ENCODE measurements at places on chromosomes 1 and 21. TPM values are rescaled to one million over a fixed set of nuclear protein-coding genes. Genes with fewer than 3 reads are reported as not detected.

The CYP4X1 gene
- polyA plus RNA-seq, result 0.69 TPM

The THEM4 gene
- 42.6 TPM for polyA plus RNA-seq

The SERPINC1 gene
- polyA plus RNA-seq, result not detected

DNA sequence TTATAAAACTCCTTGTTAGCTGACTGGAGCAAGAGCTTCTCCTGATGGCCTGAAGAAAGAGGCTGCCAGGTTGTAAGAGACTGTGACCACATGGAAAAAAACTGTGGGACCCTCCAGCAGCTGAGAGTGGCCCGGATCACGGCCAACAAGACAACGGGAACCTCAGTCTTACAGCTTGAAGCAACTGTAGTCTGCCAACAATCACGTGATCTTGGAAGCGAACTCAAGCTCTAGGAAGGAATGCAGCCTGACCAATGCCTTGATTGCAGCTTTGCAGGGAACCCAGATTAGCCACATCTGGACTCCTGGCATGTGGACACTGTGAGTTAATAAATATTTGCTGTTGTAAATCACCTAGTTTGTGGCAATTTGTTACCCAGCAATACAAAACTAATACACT, 442.6 kb upstream of the PRMT6 start:
- no peak for DNase-seq
- no peak overlapping the region for H3K4me3 ChIP-seq
- H3K4me1 ChIP-seq, result no peaks in the 10 kb centered on the region
- no peaks in the 10 kb centered on the region for H3K27me3 ChIP-seq

The BRDT gene
- not detected for polyA plus RNA-seq

The PHLDA3 gene
- 57.3 TPM for polyA plus RNA-seq

DNA sequence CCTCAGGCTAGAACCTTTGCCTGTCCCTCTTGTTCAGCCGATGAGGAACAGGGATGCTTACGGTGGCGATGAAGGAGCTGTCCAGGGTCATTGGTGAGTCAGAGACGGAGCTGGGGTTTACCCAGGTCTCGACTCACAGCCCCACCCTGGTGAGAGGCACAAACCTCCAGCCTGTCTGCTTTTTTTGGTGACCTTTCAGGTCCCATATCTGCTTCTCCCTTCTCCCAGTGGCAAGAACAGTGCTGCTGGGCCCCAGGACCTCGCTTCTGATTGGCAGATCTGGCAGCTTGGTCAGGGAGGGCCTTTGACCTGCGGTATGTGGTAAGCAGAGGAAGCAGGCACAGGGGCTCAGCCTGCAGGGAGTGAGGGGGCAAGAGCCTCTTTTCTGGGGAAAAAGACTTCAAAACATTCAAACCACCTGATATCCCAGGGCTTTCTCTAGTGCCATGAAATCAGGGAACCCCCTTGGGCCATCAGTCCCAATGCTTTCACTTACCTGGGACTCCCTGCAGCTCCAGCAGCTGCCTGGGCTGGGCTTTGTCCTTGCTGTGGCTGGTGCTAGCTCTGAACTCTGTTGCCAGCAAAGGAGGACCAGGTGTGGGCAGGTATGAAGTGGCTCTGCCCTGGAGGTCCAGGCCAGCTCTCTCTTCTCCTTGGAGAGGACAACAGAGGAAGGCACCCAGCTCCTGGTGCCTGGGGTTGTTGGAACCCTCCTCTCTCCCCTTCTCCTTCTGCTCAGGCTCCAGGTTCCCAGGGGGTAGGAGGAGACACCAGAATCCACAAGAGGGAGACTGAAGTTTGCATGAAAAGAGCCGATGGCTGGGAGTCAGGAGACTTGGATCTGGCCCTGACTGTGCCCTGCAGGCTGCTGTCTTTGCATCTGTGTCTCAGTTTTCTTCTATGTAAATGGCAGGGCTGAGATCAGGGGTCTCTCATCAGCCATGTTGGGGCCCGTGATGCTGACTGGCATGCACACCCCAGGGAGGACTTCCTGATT, 41.4 kb downstream of the TRIM62 start:
- H3K36me3 ChIP-seq, result no peaks in the 10 kb centered on the region
- H3K27ac ChIP-seq, result no peak overlapping the region
- H3K27me3 ChIP-seq, result no peaks in the 10 kb centered on the region
- H3K4me1 ChIP-seq, result no peaks in the 10 kb centered on the region
- DNase-seq, result no peak

- DNase-seq, result no peak
- no peaks in the 10 kb centered on the region for H3K27me3 ChIP-seq
- no peaks in the 10 kb centered on the region for H3K4me1 ChIP-seq
- no peak overlapping the region for H3K4me3 ChIP-seq
These were observed 77.2 kb downstream of the SCCPDH start for GRCh38 chr1:246801241-246802020.

DNA sequence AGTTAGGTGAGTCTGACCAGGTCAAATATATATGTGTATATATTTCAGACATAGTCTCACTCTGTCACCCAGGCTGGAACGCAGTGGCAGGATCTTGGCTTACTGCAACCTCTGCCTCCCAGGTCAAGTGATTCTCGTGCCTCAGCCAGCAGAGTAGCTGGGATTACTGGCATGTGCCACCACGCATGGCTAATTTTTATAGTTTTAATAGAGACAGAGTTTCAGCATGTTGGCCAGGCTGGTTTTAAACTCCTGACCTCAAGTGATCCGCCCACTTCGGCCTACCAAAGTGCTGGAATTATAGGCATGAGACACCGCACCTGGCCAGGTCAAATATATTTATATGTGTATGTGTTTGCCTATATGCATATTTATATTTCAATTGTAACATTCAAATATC, 581.5 kb upstream of the B3GALT2 start:
- H3K27me3 ChIP-seq, result no peaks in the 10 kb centered on the region
- no peaks in the 10 kb centered on the region for H3K36me3 ChIP-seq
- H3K4me1 ChIP-seq, result no peaks in the 10 kb centered on the region
- no peak overlapping the region for H3K27ac ChIP-seq

DNA sequence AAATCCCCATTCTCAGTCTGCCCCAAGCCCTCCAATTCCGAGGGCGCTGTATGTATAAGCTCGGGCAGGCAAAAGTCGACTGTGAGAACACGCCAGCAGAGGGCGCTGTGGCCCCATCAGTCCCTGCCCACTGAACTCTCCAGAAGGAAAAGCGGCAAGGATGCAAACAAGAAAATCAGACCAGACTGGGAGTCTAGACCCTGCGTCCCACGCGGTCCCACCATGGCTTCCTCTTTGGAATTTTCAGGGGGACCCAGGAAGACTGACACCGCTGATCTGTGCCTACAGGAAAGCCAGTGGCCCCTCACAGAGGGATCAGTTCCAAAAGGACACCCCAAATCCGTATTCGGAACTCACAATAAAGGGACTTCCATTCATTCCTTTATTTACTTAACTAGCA, 19.5 kb downstream of the TEX35 start:
- DNase-seq, result peak; percentile 89
- H3K27me3 ChIP-seq, result no peaks in the 10 kb centered on the region
- no peak overlapping the region for H3K4me3 ChIP-seq
- H3K36me3 ChIP-seq, result no peaks in the 10 kb centered on the region
- peaks cover 7% of the 10 kb centered on the region for H3K4me1 ChIP-seq

- no peak for DNase-seq
- no peaks in the 10 kb centered on the region for H3K27me3 ChIP-seq
- no peaks in the 10 kb centered on the region for H3K4me1 ChIP-seq
- H3K27ac ChIP-seq, result no peak overlapping the region
- no peak overlapping the region for H3K4me3 ChIP-seq
- no peaks in the 10 kb centered on the region for H3K36me3 ChIP-seq
These were observed 20.7 kb downstream of the KCNA2 start for GRCh38 chr1:110585481-110585880.

GRCh38 chr1:37038227-37039093, 4.1 kb upstream of the GRIK3 start:
- no peaks in the 10 kb centered on the region for H3K36me3 ChIP-seq
- H3K4me3 ChIP-seq, result no peak overlapping the region
- peaks cover 95% of the 10 kb centered on the region for H3K27me3 ChIP-seq
- H3K27ac ChIP-seq, result no peak overlapping the region
- peak; percentile 12 for DNase-seq

GRCh38 chr1:202639500-202639899, 70.8 kb downstream of the SYT2 start:
- DNase-seq, result no peak
- H3K27ac ChIP-seq, result no peak overlapping the region
- no peak overlapping the region for H3K4me3 ChIP-seq

The SDHC gene
- 333 TPM for polyA plus RNA-seq

DNA sequence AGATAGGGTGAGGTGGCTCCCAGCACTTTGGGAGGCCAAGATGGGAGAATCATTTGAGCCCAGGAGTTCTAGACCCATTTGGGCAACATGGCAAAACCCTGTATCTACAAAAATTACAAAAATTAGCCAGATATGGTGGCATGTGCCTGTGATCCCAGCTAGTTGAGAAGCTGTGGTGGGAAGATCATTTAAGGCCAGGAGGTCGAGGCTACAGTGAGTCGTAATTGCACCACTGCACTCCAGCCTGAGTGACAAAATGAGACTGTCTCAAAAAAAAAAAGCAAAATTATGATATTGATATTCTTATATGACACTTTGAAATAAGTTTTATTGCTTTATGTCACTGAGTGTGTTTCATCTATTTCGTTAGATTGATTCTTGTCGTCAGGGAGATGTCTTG, 7.4 kb downstream of the ACADM start:
- no peaks in the 10 kb centered on the region for H3K4me1 ChIP-seq
- peaks cover 34% of the 10 kb centered on the region for H3K36me3 ChIP-seq
- no peaks in the 10 kb centered on the region for H3K27me3 ChIP-seq
- no peak for DNase-seq
- H3K4me3 ChIP-seq, result no peak overlapping the region

DNA sequence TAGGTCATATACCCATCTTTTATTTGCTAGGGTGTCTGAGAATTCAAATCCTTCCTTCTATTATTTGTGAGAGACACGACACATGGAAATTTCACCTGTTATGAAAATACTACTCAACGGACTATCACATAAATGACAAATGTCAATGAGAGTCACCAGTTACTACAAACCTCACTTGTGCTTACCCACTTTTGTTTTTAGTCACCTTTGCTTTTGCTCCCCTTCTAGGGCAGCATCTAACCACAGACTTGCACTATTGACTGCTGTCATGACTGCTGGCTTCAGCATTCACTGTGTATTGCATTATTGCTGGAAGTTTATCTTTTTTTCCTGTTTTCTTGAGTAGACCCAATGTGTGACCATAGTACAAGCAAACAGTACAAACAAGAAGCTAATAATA, 1048.0 kb downstream of the PLA2G4A start:
- no peaks in the 10 kb centered on the region for H3K4me1 ChIP-seq
- no peak overlapping the region for H3K4me3 ChIP-seq
- no peak for DNase-seq
- H3K36me3 ChIP-seq, result no peaks in the 10 kb centered on the region
- H3K27ac ChIP-seq, result no peak overlapping the region

DNA sequence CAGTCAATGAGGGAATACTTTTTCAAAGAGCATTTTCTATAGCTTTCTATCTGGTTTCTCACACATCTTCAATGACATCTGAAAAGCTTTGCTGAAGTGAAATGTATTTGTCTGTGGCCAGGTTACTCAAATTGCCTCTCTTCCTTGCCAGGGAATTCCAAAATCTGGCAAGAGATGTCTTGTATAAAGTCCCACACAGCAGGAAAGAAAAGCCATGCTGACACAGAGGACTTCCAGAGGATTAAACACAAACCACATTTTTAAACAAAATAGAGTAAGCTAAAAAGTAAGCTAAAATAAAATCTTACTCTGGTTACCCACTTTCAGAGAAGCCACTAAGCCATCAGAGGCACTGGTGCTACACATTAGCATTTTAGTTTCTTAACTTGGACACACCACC, 93.1 kb upstream of the BCAR3 start:
- no peak overlapping the region for H3K27ac ChIP-seq
- no peak overlapping the region for H3K4me3 ChIP-seq
- no peak for DNase-seq

The ST6GALNAC5 gene
- polyA plus RNA-seq, result 1.5 TPM

DNA sequence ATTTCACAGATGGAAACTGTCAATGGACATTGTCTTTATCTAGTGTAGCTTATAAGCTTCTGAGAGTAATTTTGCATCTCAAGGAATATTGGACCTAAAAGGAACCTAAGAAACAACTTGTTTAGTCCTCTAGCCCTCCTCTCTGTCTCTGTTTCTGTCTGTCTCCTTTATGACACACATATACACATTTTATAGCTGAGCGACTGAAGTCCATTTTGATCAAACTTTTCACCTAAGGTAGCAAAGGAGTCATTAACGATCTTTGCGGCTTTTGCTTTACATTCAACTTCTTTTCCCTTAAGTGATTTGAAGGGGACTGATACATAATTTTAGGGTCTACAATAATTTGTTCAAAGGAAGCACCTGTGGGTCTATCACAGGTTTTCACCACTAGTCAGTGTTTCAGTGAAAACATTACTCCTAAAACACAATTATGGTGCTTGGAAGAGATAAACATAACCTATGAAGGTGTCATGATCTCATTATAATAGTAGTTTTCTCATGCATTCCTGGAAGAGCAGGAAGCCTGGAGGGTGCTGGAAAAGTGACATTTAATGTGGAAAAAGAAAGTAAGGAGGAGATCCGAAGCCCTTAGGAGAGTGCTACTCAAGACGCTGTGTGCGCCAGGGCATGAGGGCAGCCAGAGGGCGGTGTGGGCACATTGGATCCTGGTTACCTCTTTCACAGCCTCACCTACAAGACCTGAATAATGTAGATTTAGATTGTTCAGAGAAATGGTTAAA, 248.6 kb downstream of the DNM3 start:
- no peaks in the 10 kb centered on the region for H3K4me1 ChIP-seq
- no peak overlapping the region for H3K27ac ChIP-seq
- DNase-seq, result peak; percentile 66
- no peaks in the 10 kb centered on the region for H3K27me3 ChIP-seq
- H3K4me3 ChIP-seq, result no peak overlapping the region
- no peaks in the 10 kb centered on the region for H3K36me3 ChIP-seq

The MPL gene
- not detected for polyA plus RNA-seq

GRCh38 chr1:58649555-58649954, 50.3 kb downstream of the MYSM1 start:
- no peak overlapping the region for H3K27ac ChIP-seq
- H3K4me1 ChIP-seq, result peaks cover 9% of the 10 kb centered on the region
- H3K36me3 ChIP-seq, result peaks cover 5% of the 10 kb centered on the region
- H3K27me3 ChIP-seq, result no peaks in the 10 kb centered on the region
- peak; percentile 9 for DNase-seq
- H3K4me3 ChIP-seq, result no peak overlapping the region

The SV2A gene
- polyA plus RNA-seq, result 23.3 TPM

DNA sequence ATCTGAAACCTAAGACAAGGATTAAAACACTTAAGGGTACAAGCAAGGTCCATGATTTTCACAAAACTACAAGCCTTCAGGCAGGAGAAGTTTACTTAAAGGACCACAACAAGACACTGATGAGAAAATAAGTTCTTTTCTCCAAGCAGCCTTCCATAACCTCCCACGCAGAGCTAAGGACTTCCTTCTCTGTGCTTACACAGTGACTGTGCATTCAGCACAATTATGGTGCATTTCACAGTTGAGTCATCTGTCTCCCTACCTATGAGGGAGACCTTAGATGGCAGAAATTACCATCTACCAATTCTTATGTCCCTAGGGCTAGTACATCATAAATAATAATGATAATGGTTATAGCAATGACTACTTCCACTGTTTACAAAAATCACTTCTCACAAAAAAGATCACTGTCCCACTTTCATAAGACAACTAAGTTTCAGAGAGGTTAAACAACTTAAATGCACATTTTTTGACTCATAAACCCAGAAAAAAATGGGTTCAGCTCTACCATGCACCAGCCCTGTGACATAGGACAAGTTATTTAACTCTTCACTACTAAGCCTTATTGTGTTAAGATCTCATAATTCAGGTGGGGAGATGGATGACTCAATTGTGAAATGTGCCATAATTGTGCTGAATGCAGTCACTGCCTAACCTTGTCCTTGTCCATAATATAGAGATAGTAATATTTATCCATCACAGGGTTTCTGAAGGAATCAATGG, 45.3 kb downstream of the TARBP1 start:
- H3K4me1 ChIP-seq, result no peaks in the 10 kb centered on the region
- H3K27ac ChIP-seq, result no peak overlapping the region
- H3K36me3 ChIP-seq, result peaks cover 16% of the 10 kb centered on the region
- H3K4me3 ChIP-seq, result no peak overlapping the region

Measured in cardiac muscle cell (in vitro differentiated cells and primary cell).